Adrenal gland (tissue), 19 donors: ENCODE measurements at places on chromosomes 11 and 22. TPM values are rescaled to one million over a fixed set of nuclear protein-coding genes. Genes with fewer than 3 reads are reported as not detected.

The HNRNPUL2 gene
- 38.1 TPM for polyA plus RNA-seq

The XKR3 gene
- not detected for polyA plus RNA-seq

The GRIK4 gene
- polyA plus RNA-seq, result 0.97 TPM

The CD59 gene
- polyA plus RNA-seq, result 59.5 TPM

The NCR3LG1 gene
- polyA plus RNA-seq, result 0.32 TPM

The SPA17 gene
- polyA plus RNA-seq, result 7.4 TPM
